ENCODE measurements at places on chromosomes 16 and 17.

GRCh38 chr17:12737740-12738469, 51.4 kb upstream of the ARHGAP44 start:
- DNase-seq: no peak

DNA sequence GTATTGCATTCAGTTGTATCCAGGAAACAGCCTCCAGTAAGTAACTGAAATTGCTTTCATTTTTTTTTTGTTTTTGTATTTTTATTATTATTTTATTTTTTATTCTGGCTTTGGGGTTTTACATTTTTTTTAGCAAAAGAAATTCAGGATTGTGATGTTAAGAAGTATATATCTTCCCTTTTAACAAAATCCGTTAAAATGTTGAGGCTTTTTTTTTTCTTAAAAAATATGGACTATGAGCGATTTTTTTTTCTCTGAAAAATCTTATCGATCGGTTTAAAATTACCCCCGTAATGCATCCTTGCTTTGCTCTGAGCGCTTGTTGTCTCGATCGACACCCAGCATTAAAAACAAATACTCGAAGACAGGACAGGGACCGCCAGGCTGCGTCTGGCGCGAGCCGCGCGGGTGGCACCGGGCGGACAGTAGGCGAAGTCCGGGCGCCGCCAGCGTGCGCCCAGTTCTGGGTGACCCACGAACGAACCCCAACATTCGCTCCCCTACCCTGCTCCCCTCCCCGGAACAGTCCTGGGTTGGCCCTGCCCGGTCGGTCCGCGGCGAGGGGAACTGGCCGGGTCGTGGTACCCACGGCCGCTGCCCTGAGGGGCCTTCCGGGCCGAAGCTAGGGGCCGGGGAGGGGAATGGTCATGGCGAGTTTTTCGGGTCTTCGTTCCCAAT, 482 bp downstream of the BAHCC1 start:
- no peak for DNase-seq

- no peak for DNase-seq
These were observed 805.3 kb upstream of the SOX9 start for GRCh38 chr17:71315568-71315967.

- DNase-seq: no peak
These were observed 154.4 kb downstream of the ABCA8 start for GRCh38 chr17:68800751-68801150.

- DNase-seq: no peak
These were observed 103.7 kb downstream of the USP22 start for GRCh38 chr17:20938988-20939615.
